ENCODE measurements at places on chromosomes 4 and X.

GRCh38 chrX:7318661-7319060, 170.7 kb upstream of the PUDP start:
- DNase-seq: no peak

GRCh38 chrX:41733939-41734338, 10.0 kb downstream of the GPR82 start:
- DNase-seq: no peak

DNA sequence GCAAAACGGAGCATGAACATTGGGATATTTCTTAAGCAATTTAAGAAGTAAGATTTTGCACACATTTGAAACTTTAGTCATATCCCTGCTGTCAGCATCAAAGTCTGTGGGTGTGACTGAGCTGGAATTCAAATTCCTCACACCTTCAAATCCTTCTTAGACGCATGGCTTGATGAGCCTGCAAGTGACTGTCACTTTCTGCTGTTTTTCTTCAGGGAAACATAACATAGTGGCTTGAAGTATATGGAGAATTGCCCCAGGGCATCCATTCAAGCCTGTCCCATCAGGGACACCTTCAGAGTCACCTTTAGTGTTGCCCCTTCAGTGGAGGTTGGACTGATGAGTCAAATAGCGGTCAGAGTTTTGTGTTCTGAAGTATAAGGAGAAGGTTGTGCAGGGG, 17.4 kb downstream of the FHDC1 start:
- no peak for DNase-seq

DNA sequence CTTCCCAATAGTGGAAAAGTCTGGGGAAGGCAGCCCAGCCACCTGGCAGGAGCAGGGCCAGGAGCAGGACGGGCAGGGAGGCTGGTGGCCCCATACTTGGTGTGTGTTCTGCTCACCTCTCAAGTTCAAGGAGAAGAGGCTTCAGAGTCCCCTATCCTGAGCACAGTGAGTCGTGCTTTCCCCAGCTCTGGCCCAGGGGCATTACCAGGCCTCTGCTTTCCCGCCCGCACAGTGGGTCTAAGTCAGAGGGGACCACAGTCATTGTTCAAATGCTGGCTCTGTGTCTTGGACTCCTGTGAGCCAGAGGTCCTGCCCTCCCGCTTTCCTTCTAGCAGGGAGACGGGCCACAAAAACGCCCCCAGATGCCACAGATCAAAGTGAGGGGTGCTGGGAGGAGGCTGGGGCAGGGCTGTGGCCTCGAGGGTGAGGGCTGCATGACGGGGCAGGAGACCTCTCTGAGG, 27.6 kb downstream of the HTRA3 start:
- DNase-seq: no peak

- no peak for DNase-seq
Observed at GRCh38 chr4:159463235-159463634, 360.4 kb downstream of the RAPGEF2 start.

DNA sequence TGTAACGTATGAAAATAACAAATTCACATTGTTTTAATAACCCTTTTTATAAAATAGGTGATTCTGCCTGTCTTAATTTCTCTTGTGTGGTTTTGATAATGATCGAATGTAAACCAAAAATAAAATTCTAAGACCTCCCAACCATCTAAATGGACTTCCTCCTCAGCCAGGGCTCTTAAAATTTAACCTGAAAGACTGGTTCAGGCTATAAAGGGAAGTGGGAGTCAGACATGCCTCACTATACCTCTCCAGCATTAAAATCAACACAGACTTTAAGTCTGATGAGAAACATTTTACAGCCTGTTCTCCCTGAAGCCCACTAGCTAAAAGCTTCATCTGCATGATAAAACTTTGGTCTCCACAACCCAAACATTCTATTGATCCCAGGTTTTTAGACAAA, 97.6 kb upstream of the STIM2 start:
- DNase-seq: no peak

DNA sequence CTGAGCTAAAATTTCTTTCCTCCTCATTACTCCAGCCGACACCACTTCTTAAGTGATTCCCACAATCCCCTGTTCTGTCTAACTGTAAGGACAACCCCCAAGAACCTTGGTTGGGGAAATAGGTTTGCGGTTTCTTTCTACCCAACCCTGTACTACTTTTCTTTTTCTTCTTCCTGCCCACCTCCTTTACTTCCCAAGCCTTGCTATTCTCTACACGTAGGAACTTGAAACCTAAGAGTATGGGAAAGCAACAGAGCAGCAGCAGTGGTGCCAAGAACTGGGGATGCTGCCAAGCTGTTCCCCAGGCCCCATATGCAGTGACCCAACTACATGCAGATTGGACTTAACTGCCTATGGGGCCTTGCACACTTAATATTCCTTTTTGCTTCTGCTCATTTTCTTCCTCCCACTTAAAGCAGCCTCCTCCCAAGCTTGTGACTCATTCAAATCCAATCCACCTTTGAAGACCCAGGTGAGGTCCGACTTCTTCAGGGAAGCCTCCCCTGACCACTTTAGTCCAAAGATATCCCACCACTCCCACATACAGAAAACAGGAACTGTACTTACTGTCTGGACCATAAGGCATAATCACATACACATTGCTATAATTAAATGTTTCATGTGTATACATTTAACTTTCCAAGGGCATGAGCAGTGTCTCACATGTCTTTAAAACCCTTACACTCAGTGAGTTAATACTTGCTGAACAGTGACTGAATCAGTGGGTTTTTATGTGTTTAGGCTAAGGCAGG, 1.7 kb downstream of the FAM120C start:
- no peak for DNase-seq

DNA sequence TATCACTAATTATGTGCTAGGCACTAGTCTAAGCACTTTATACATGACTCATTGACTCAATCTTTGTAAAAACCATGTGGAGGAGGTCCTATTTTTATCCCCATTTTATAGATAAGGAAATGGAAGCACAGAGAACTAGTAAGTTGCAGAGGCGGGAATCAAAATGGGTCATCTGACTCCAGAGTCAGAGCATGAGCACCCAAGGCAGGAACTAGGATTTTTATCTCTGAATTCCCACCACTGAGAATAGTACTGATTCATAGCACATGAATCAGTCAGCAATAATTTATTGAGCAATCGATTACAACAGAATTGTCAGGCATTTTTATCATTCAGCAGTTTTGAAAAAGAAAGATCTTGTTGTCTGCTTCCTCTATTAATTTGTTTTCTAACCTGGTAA, 19.3 kb downstream of the SCARB2 start:
- DNase-seq: no peak

DNA sequence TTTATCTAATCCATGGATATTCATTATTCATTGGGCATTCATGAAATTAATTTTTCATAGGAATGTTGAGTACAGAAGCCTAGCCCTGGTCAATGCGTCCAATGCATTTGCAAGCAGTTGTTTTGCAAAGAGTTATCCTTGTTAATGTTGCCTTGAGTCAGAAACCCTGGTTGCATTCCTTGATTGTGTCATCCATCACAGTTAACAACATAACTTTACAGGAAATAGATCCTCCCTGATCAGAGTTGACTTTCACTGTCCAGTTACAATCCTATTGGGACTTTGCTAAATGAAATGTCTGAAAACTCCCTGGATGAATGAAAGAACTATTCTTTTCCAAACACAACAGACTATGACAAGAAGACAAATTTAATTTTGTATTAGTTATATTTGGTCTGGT, 924.3 kb upstream of the SLIT2 start:
- DNase-seq: no peak

DNA sequence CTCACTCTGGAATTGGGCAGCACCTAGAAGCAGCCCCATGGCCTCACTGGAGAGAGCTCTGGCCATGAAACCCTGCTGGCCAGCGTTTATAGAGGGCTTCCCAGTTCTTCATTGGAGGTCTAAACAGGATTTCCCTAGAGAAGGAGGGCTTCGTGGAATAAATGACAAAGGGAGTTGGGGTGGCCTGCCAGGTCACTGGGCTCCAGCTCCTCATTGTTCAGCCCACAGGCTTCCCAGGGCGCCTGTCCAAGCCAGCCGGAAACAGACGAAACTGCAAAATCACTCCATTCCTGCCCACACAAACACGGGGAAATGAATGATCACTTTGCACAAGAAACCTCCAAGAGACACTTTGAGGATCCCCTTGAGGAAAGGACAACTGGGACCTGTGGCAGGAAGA, 189.7 kb downstream of the TSPAN5 start:
- DNase-seq: peak; percentile 33

DNA sequence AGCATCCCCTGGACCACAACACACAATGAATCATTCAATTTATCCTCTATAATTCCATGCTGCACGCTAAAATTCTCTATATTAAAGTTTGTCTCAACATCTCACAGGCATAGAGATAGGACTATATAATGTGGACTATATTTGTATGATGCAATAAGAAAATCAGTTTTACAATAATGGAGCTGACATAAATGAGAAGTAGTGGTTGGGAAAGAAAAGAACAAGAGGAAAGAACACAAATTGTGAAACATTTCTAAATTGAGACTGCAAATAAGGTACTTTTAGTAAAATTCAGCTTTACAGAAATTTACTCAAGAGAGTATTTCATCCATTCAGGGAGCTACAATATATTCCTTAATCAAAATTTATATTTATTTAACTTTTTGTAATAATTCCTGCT, 120.4 kb downstream of the ARAP2 start:
- no peak for DNase-seq

DNA sequence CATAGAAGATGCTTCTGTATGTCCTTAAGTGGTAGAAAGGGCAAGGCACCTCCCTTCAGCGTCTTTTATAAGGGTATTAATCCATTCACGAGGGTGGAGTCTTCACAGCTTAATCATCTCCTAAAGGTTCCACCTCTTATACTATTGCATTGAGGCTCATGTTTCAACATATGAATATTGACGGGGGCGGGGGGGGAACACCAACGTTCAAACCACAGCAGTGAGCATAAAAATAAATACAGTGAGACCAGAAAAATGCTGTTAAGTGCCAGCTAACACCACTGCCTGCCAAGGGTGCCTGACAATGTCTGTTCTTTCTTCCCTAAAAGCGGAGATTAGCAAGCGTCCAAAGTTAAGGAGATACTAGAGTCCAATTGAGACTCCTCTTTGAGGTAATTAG, 323.3 kb downstream of the STK32B start:
- DNase-seq: no peak

GRCh38 chr4:86442881-86443280, 83.0 kb upstream of the MAPK10 start:
- DNase-seq: no peak

GRCh38 chr4:163048447-163048846, 118.2 kb downstream of the NAF1 start:
- no peak for DNase-seq

DNA sequence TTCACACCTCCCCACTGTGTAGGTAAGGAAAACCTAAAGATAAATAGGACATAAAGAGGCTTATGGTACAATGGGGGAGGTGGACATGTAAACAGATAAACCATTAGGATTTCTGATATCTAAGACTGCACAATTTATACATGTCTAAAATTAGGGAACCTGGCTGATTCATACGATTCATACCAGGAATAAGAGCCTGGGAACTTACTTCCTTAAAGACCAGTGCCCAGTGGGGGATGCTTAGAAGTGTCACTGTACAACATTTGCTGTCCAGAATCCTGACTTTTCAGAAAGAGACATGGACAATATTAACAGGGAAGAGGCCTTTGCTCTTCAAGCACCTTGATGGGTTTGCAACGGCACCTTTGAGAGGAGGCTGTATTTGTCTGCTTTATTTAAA, 116.8 kb upstream of the KIT start:
- DNase-seq: no peak

DNA sequence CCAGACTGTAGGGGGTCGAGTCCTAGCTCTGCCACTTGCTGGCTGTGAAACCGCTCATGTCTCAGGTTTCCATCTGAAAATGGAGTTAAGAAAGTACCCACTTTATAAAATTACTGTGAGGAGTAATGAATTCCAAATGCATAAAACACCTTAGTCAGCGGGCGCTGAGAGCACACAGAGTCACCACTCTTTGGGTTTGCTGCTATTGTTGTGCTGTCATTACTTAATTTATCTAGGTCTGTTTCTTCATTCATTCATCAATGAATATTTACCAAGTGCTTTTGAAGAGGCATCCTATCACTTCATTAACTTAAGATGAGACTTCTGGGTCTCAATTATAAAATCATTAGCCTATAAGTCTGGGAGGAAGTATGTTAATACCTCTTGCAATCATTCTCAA, 317.3 kb downstream of the FBXW7 start:
- DNase-seq: no peak

GRCh38 chr4:77617203-77617602, 11.6 kb downstream of the CXCL13 start:
- no peak for DNase-seq

DNA sequence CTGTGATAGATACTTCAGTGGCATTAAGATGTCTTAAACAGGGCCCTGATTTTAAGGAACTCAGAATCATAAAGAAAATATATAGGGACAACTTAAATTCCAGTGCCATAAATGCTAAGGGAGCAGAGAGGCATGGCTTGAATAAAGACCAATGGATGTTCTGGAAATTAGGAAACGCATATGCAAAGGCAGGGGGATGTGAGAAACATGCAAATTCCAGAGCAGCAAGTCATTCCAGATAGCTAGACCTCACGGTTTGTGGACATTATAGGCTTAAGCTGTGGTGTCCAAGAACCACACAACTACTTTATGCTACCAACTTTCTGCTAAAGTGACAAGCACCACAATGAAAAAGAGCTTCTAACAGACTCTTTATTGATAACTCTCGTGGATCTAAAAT, 132.6 kb upstream of the ANK2 start:
- no peak for DNase-seq

DNA sequence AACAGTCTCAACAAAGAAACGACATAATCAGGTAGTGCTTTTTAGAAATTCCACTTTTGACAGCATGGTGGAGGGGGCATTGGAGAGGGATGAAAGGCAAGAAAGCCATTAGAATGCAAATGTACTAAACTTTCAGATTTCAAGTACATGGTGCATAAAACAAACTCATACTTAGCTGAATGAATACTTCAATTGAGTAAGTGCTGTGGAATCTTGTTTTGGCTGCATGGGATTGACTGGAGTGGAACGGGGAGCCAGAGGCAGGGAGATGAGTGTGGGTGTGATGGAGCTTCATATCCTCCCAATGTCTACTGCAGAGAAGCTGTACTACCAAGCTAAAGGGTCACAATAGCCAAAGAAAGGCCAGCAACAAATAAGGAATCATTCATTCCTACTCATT, 52.4 kb downstream of the USP46 start:
- no peak for DNase-seq

DNA sequence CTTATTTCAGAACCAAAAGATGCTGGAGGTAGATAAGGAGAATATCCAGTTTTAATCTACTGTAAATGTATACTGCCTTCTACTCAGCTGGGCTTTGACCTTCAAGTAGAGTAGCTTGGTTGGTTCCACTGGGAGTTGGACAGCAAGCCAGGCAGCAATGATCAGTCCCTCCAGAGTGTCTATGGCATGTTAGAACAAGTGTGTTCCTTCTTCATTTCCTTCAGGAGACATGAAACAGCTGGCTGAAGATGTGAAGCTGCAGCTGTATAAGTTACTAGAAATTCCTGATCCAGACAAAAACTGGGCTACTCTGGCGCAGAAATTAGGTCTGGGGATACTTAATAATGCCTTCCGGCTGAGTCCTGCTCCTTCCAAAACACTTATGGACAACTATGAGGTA, 111.1 kb downstream of the NFKB1 start:
- DNase-seq: no peak

All from hippocampal formation (tissue), 2 donors.